Muscle of back (tissue), 13 donors: ENCODE measurements at places on chromosomes 13 and 19.

GRCh38 chr13:84925443-84925842 is 873.8 kb downstream of the SLITRK6 start:
- no peak for DNase-seq

- no peak for DNase-seq
Measured at GRCh38 chr13:109199280-109199679, 569.9 kb downstream of the MYO16 start.

DNA sequence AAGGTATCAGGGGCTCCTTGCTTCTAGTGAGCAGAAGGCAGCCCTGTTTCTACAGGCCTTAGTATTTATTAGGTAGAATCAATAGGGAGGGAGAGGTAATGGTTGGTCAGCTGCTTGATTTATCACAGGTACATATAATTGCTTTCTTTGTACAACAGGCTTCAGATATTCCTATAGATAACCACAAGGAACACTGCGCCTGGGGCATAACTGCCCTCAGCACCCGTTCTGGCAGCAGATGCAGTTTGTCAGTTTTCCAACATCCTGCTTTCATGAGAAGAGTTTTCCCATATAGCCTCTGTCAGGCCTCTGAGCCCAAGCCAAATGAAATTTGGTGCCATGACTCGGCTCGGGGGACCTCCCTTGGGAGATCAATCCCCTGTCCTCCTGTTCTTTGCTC is 12.4 kb upstream of the ZNF486 start:
- DNase-seq = no peak

DNA sequence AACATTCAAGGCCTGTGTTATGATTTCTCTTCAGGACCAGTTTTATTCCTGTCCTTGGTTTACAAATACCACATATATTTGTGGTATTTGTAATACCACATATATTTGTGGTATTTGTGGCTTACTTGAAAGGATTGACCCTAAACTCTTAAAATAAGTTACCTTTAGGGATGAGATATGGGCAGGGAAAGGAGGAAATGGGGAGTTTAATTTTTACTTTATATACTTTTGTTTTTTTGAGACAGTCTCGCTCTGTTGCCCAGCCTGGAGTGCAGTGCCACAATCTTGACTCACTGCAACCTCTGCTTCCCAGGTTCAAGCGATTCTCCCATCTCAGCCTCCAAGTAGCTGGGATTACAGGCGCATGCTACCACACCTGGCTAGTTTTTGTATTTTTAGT is 2.3 kb upstream of the TGDS start:
- DNase-seq = no peak
